Cortex of kidney (tissue), 1 donor: ENCODE measurements at places on chromosomes 16 and 17.

- no peak for DNase-seq
These were observed 22.5 kb downstream of the SLC38A10 start for GRCh38 chr17:81272616-81273015.

- DNase-seq = no peak
These were observed 84.2 kb downstream of the KCNJ12 start for GRCh38 chr17:21460358-21460757.

GRCh38 chr17:4304417-4305027, 40.7 kb upstream of the ANKFY1 start:
- DNase-seq = no peak

DNA sequence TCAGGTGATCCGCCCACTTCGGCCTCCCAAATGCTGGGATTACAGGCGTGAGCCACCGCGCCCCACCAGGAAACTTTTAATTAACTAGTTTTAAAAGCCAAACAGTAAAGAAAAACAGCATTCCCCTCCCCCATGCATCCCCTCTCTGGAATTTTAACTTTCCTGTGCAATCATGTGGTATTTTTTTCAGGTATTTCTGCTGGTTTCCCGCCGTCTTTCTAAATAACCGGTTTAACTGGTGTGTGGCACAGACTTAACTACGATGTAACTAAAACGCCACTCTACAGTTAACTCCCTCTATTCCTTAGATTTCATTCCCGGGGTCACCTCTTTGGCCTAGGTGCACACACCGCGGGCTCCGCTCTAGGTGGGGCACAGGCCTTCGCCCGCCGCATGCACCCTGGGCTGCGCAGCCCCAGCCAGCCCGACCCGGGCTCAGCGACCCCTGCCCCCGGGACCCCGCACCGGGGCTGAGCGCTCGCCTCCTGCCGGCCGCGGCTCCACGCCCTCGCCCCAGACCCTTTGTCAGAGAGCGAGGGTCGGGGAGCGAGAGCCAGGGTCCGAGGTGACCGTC, 15.1 kb upstream of the UTP6 start:
- no peak for DNase-seq
